Ureter (tissue), 1 donor: ENCODE measurements at places on chromosomes 2 and 18. TPM values are rescaled to one million over a fixed set of nuclear protein-coding genes. Genes with fewer than 3 reads are reported as not detected.

GRCh38 chr2:199220920-199221319 lies 236.8 kb downstream of the SATB2 start:
- no peak for DNase-seq

GRCh38 chr18:62790871-62791772 lies 75.8 kb downstream of the PHLPP1 start:
- DNase-seq: no peak

DNA sequence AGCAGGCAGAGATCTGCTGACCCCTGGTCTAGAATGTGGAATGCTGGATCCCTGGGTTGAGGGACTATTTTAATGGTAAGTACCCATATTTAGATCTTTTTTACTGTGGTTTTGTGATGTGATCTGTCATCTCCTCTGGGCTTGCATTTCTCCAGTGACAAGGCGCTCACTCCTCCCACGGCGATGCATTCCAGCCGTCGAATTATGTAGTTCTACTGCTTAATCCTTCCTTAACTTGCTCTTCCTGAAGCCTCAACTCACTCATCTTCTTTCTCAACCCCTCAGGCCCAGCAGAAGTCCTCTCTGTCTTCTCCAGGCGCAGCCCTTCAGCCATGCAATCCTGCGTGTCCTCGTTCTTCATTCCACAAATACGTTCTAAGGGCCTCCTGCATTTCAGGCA lies 51.2 kb downstream of the HPCAL1 start:
- no peak for DNase-seq

DNA sequence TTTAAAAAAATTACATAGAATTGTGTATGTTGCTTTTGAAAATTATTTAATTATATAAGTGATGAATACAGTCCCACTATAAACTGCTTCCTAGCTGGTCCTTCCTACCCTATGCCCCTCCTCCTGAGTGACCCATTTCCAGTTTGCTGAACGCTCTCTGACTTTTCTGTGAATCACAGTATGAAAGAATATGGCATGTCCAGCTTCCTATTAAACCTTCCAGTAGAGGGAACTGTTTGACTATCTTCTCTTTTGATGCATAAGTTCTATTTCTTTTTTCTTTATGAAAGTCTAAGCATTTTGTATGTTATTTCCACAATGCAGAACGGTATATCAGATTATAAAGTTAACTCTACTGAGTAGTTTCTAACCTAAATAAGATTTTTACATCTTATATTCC lies 41.3 kb downstream of the PSMG2 start:
- no peak for DNase-seq

- no peak for DNase-seq
These were observed 309.5 kb upstream of the LYPD1 start for GRCh38 chr2:132979339-132980093.

DNA sequence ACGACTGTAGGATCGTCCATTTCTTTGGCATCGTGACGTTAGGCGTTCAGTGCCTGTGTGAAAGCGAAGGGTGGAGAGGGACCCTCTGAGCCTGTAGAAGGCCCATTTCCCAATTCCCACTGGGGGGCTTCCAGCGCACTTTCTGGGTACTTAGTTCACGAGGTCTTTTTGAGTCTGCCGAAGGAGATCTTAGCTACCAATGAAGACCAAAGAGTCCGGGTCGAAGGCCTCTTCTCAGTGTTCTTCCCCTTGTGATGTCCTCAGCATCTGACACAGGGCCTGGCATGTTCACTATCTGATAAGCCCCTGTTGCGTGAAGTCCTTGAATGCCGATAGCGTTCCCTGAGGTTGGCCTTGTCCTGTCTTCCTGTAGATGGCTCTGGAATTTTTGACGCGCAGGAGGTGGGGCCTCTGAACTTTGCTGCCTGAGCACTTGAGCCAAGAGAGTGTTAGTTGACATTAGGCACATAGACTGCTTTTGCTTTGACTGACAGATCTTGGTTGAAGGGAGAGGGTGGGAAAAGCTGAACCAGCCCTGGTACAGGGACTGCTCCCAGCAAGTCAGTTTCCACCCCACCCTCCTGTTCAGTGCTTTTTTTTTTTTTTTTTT lies 52.8 kb downstream of the LDLRAD4 start:
- DNase-seq: peak; percentile 37

GRCh38 chr2:217382794-217383193 lies 522.9 kb upstream of the TNP1 start:
- DNase-seq: no peak

DNA sequence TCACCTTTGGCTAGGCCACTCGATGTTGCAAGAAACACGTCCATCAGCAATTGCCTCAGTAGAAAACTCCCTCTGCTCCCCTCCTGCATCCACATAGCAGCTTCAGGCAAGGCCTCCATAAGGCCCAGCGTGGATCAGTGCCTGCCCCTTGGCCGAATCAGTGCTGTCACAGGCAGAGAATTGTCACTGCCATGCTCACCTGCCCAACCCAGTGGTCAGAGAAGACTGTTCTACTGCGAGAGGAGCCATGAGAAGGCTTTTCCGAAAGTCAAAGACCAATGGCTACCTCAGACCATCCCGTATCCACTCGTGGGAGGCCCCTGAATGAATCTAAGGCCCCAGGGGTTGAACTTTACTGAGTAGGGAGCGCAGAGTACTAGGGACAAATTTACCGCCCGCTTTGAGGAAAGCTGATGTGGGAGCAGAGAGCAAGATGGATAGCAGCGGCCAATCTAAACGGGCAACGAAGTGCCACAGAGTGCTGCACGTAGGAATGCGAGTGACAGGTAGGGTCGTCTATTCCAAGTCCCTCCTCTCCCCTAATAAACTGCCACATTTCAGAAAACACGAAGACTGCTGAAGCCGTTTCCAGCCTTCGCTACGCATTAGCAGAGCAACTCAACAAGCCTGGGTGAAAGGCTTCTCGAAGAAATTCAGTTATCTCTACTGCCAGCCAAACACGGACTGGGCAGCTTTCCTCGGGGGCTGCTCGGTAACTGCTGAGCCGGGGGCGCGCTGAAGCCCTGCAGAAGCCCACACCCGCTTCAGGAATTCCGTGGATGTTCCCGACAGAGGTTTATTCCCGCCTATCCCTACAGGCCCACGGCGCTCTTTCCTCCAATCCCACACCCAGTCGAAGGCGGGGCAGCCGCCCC lies 968 bp upstream of the RALBP1 start:
- no peak for DNase-seq

- no peak for DNase-seq
These were observed 605.6 kb upstream of the SLC39A10 start for GRCh38 chr2:195051401-195051800.

DNA sequence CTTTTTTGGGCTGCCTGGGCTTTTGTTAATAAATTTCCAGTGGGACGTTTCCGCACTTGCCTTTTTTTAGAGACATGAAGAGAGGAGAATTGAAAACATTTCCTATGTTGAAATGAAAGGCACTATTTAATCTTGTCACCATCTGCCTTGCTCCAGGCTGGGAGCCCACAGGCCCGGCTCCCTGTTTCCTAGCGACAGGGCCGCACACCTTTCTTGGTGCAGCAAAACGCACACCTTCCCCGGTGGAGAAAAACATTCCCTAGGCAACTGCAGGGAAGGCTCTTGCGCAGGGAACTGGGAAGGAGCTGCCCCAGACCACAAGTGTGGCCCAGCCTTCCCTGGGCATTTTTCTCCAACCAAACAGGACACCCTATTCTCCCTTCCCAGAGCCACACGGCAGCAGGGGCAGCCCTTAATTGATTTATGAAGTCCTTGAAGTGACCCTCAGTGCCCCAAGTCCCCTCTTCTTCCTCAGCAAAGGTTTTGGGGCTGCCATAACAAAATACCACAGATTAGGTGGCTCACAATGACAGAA lies 132.9 kb upstream of the MSH6 start:
- no peak for DNase-seq

DNA sequence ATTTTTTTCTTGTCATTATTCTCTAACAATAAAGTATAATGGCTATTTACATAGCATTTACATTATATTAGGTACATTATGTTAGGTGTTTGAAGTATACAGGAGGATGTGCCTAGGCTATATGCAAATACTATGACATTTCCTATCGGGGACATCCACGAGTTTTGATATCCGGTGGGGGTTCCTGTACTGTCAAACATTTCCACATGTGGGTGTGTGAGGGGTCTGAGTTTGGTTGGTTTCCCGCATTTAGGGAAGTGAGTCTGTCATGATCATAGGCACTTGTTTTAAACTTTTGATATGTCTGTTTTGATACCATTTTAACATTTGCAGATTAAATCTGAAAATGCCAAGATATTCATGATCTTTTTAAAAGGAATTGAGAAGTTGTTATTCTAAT lies 76.0 kb downstream of the CEP192 start:
- no peak for DNase-seq

DNA sequence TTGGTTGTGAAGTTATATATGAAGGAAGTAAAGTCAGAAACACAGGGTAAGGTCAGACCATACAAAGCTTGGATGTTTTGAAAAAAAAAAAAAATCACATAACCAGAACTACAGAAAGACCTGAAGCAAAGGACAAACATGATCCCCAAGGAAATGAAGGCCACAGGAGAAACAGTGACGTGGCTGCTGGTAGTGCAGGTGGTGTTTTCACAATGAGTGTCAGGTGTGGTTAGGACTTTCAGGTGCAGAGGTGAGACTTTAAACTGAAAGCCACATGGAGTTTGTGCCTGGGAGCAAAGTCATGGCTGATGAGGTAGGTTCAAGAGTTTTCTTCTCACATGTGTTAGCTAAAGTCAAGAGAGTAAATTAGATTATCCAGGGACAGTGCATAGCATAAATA lies 270.7 kb downstream of the PIEZO2 start:
- no peak for DNase-seq

The MTA3 gene
- 72.8 TPM for total RNA-seq

The PTPRN gene
- total RNA-seq: not detected

The VSNL1 gene
- total RNA-seq: 0.39 TPM

The LOXL3 gene
- 6.4 TPM for total RNA-seq

The FEV gene
- total RNA-seq: not detected

The ICA1L gene
- 35.9 TPM for total RNA-seq

The SLC19A3 gene
- total RNA-seq: 1.9 TPM

The SERPINB13 gene
- total RNA-seq: not detected

The FOXI3 gene
- not detected for total RNA-seq
